ENCODE measurements at places on chromosomes 1 and 21. TPM values are rescaled to one million over a fixed set of nuclear protein-coding genes. Genes with fewer than 3 reads are reported as not detected.

MFSD2A gene
- 18.9 TPM for total RNA-seq

- DNase-seq, result no peak
Observed at GRCh38 chr1:151815716-151816327, 10.6 kb upstream of the LINGO4 start.

SKI gene
- total RNA-seq, result 23.4 TPM

KRTAP19-3 gene
- not detected for total RNA-seq

DNA sequence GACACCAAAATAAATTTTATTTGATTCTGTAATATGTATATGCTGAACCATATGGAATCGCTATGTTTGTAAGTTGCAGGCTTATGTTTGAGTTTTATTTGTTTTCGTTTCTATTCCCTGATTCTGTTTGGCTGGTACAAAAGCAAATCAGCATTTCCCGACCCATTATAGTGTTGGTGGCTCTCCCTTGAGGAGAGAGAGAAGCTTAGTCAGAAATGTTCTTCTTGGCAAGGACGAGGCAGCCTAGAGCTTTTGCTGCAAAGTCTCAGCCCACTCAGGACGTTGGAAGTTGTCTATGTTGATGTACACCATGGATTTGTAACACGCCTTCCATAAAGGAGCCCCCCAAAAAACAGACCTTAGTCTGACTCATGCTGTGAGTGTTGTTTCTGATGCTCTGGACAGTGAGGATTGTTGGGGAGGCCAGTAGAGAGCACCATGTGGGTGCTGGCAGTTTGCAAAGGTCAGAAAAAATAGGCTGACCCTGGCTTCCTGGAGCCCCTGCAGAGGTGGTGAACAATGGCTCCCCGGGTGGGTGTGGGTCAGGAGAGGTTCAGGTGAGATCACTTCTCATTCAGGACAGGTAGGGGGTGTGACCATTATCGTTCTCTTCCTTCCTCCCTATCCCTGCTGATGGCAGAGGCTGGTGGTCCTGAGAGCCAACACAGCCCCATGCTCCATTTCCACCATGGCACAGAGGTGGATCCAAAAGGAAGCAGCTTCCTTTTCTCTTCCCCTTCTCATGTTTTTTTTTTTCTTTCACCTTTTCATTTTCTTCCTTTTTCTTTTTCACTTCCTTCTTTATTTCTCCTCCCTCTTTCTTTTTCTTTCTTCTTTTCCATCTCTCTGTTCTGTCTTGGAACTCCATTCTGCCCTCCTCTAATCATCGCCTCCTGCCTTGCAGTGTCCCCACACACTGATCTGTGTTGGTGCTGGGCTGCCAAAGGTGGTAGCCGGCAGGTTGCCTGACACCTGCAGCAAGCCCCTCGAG, 84.4 kb upstream of the CNTN2 start:
- DNase-seq, result no peak

DNA sequence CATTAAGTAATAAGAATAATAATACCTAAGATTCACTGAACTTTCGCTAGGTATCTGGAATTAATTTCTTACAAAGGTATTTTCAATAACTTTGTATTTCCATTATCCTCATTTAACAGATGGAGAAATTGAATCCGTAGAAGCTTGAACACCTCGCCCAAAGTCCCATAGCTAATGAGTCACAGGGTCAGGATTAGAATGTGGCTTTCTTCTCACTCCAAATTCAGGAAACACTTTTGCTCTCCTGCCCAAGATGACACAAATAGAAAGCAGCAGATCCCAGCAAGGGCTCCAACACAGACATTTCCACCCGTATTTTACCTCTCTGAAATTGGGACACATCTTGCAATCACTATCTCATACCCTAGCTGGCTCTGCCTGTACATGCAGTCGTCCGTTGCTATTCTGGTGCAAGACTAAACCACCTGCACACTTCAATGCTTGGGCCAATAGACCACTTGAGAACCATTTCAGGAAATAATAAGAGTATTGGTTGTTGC, 125.9 kb upstream of the GREM2 start:
- peak; percentile 83 for DNase-seq

KAZN gene
- 22.6 TPM for total RNA-seq

- DNase-seq, result no peak
Observed at GRCh38 chr1:227447531-227447990, 115.8 kb upstream of the ZNF678 start.

- DNase-seq, result no peak
Observed at GRCh38 chr1:169460191-169460833, 25.4 kb downstream of the SLC19A2 start.

DNA sequence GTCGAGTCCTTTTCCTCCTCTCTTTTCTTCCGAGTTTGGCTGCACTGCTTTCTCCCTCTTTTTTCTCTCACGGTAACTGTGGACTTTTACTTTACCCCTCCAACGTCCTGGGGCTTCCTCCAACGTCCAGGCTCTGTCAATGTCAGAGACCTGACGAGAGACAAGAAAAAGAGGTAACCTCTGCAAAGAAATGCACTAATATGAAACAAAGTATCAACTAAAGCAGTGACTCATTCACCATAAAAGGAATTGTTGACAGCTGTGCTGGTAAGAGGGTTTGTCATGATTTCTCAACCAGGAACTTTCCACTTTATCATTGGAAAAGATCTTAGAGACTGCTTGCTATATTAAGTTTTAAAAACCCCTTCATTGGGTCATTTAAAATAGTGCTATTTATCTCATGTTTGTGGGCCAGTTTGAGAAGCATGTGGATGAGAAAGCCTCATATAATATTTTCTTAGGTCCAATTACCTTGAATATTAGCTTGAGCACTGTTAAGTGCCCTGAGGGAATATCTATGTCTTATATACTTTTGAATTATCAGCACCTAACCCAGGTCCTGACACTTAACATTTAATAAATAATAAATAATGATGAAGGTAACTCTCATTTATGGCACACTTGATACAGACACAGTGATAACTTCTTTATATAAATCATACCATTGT, at the start of gene GBP2:
TSS of gene GBP2 (minus strand) at position 202 of the 668 bp plus-strand sequence. CDS start 4,148 bp downstream, outside the sequence.
- no peak for DNase-seq

GRCh38 chr1:207079706-207080241, 8.9 kb upstream of the C4BPB start:
- DNase-seq, result no peak

GRCh38 chr1:222620566-222620965, 2.7 kb downstream of the MIA3 start:
- DNase-seq, result no peak

DNA sequence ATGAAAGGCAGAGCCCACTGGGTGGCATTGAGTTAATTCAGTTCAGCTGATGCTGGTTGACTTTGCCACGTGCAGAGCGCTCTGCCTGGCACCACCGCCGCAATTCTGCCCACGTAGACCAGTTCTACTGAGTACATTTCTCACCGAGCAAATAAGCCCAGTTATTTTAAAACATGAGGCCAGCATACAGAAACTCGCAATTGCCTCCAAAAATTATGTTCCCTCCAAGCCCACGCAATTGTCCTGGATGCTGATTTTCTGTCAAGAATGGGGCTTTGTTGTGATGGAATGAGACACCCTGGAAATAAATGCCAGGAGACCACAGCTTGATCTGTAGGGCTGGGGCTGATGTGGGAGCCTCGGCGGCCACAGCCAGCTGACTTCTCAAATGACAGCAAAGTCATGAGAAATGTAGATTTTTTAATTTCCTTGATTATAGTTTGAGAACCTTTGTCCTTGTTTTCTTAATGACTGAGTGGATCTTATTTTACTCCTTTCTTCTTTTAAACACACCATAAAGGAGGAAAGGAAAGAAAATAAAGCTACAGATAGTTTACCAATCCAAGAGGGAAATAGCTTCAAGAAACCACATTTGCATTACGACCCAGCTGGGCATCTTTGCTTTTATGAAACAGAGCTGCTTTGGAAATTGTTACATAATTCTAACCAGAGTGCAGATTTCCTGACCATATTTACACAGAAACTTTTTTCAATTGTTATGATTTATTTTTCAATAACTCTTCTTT, 11.6 kb upstream of the PARP1 start:
- DNase-seq, result no peak

GRCh38 chr1:24827379-24828135, 82.3 kb downstream of the CLIC4 start:
- DNase-seq, result no peak

DNA sequence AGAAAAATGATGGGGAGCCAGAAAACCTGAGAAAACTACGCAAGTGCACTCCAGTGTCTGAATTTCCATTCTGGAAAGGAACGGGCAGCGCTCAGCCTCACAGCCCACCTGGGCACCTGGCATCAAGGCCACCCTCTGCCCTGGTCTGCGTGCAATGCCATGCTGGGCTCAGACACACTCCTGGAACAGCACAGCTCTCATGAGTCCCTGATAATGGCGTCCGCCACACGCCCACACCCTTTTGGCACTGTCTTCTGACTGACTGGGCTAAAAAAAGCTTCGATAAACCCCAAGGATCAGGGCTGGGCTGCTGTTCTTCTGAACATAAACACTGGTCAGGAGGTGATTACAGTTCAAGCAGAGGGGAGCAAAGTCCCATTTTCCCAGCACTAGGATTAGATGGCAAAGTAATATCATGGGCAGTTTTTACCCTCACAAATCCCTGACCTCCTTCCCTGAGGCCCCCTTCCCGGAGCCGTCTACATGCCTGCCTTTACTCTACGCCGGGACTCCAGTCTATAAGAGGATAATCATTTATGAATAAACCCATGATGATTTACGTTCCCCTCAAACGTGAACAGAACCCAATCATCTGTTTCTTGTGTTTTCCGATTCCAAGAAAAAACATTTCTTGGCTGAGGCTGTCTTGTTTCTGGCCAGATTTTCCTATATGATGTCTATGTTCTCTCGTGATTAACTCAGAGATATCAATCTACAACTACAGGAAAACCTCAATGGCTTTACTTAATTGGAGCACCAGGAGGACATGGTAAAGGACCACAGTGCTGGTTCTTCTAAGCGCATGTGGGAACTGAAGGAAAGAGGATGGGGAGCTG, 22.6 kb downstream of the RCAN1 start:
- peak; percentile 45 for DNase-seq

SLAMF6 gene
- not detected for total RNA-seq

MEX3A gene
- total RNA-seq, result 49.8 TPM

- DNase-seq, result no peak
Observed at GRCh38 chr1:75394386-75395139, 216.4 kb downstream of the SLC44A5 start.

PLA2G2A gene
- total RNA-seq, result not detected

PADI1 gene
- total RNA-seq, result 0.18 TPM

DNA sequence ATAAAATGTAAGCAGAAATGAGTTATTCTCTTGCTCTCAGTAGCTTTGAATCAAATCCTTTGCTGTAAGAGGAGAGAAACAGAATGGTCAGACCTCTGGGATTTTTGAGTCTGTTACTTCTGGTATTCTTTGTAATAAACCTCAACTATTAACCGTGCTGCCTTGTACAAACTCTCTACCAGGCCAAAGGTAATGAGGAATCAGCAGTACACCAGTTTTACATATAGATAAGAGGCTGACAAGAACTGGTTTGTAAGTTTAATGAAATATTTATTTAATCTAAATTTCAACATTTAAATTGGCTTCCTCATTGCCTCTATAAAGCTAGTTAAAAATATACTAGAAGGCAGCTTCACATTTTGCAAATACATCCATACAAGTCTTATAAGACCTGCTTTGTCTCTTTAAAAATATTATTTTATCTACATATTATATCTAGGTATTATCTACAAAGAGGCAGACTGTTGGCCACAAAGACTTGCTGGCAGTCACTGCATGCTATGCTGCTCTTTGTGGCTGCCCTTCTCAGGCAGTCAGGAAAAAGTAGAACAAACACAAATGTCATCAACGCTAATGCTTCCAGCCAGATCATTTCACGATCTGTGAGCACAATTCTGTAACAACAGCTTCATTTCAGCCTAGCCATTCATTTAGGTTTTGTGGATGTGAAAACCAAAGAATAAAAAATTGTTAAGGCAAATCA, 173.0 kb downstream of the GABPA start:
- peak; percentile 50 for DNase-seq

DNA sequence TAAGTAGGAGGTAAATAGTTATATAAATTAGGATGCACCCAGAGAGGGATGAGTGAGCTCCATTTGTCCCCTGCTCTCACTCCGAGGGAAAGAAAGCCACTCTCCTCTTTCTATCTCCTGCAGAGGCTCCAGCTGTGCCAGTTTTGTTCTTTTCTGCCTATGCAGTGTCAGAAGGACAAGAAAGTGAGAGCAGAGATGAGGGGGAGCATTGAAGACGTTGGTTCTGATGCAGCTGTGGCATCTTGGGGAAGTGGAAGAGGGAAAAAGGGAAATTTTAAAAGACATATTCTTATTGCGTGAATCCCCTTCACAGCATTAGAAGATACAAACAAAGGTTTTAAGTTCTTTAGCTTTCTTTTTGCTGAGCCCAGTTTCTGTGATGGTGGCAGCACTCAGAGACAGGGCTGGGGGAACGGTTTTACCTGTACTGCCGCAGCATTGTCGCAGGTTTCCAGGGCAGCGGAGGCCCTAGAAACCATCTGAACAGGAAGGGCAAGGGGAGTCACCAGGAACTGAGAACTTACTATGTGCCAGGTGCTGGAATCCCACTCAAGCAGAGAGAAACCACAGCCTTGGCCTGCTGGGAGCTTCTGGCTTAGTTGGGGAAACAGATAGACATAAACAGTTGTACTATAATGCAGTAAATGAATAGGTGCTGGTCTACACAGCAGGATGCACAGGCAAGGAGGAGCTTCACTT, 44.9 kb upstream of the USP24 start:
- no peak for DNase-seq

DNA sequence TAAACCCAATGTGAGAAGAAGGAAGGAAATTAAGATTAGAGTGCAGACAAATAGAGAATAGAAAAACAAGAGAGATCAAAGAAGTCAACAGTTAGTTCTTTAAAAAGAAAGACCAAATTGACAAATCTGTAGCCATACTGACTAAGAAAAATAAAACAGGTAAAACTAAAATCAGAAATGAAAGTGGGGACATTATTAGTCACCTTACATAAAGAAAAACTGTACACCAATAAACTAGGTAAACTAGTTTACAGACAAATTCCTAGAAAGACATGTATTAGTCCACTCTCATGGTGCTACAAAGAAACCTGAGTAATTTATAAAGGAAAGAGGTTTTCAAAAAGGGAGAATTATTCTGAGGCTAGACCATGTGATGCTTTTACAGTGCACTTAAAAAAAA, 22.3 kb downstream of the BLZF1 start:
- DNase-seq, result no peak

NMNAT2 gene
- total RNA-seq, result 46.0 TPM

ZMYM4 gene
- total RNA-seq, result 73.1 TPM

DNA sequence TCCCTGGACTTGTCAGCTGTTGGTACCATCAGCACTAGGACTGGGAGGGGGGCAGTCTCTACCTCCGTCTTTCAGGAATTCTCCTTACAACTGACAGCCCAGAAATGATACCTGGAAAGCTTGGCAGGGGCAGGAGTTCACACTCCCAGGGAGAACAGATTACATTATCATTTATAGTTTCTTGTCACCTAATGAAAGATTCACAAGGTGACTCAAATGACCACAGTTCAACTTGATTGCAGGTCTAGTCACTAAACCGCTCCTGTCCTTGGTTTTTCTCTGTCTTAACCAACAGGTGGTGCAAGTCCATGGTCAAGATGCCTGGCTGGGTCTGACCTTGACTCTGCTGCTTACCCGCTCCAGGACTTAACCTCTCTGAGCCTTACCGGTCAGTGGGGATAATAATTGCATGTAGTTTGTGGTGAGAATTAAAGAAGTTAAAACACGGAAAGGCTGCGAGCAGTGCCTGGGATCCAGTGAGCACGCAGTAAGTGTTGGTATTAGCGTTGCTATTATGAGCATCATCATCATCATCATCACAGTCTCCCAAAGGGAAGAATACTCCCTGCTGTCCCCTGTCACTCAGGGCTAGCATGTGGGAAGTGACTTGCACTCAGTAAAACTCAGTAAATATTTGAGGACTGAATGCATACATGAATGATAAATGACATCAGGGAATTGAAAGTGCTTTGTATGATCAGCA, 125.3 kb upstream of the CD34 start:
- peak; percentile 44 for DNase-seq

KCNJ9 gene
- total RNA-seq, result 12.0 TPM

Measured in cerebellum (tissue), 4 donors.